ENCODE measurements at places on chromosomes 1 and 21.
A peak's percentile ranks its signal among the peaks of the same experiment; 100 is the strongest.

DNA sequence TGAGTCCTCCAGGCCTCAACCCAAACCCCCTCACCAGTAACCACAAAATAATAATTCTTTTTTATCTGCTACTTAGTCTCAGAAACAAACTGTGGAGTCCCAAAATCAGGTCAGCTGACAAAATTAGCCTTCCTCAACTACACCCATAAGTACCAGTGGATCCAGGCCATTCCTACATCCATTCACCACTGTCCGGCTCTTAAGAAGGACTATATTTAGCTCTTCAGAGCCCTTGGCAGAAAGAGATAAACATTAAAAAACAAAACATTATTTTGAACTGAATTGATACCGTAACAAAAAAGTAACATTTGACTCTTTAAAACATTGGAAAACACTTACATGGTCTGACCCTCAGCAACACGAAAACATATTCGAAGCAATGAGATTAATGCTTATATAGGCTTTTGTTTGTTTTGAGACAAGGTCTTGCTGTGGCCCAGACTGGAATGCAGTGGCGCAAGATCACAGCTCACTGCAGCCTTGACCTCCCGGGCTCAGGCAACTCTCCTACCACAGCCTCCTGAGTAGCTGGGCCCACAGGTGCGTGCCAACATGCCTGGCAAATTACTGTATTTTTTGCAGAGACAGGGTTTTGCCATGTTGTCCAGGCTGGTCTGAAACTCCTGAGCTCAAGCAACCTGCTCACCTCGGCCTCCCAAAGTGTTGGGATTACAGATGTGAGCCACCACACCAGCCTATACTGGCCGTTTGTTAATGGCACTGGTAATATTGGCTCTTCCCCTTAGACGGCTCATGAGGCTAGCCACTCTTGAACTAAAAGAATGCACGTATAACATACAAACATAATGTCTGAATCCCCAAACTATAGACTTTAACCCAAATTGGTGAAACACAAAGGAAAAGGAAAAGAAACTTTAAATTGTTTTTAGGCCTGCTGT lies 330.7 kb downstream of the SMYD3 start:
- DNase-seq, result peak; percentile 65

GRCh38 chr1:67893126-67893495 lies 59.8 kb upstream of the GNG12 start:
- DNase-seq, result no peak

DNA sequence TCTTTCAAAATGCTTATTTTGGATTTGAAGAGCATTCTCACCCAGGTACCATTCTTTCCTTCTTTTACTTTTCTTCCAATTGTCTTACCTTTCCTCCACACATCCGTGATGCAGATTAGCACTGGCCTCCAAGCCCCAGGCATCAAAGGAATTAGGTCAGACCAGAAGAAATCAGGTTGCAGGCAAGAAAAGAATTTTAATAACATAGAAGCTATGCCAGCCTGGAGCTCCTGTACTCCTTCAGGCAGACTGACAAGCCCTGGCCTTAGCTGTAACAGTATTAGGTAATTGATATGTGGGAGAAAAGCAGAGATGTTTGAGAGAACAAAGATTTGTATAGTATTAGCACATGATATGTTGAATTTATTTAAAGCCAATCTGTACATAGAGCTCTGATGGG lies 390.4 kb upstream of the ADGRL2 start:
- DNase-seq, result peak; percentile 88

- DNase-seq, result no peak
Measured at GRCh38 chr1:9151328-9151860, 22.5 kb upstream of the GPR157 start.

DNA sequence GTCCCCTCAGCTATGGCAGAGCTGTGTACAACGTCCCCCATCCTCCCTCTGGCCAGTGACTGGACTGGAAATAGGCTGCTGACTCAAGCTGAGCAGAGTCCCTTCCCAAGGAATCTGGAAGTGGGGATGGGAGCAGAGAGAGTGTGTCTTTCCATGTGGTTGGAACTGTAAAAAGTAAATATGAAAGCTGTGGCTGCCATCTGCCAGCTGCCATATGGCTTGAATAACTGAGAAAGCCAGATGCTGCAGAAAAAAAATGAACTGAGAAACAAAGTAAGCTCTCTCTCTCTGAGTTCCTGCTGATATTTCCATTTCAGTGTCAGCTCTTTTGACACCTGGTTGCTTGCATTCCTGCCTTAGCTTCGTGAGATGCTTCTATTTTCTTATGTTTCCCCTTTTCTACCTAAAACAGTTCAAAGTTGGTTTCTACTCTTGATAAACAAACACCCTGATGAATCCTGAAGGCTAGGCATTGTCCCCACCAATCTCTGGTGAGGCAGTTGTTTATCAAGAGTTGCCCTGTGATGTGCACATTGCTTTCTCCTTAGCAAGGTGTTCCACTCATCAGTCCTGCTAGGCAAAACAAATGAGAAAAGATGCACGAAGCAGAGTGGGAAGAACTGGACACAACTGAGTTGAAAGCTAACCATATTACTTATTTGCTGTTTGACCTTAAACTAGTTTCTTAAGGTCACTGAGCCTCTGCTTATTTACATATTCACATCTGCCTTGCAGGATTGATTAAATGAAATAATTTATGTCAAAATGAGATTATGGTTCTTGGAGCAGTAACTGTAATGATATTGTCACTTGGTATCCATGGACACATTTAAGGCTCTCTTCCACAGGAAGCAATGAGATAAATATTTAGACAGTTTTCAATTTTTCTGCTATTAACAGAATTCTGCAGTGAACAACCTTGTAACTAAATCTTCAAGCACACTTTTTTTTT lies 16.6 kb upstream of the DR1 start:
- DNase-seq, result no peak

- no peak for DNase-seq
Measured at GRCh38 chr21:28872218-28872617, 120.5 kb downstream of the LTN1 start.

- DNase-seq, result peak; percentile 59
Measured at GRCh38 chr1:43760745-43761317, 53.5 kb downstream of the ST3GAL3 start.

GRCh38 chr1:175193527-175193910 lies 943 bp upstream of the KIAA0040 start:
- peak; percentile 68 for DNase-seq

DNA sequence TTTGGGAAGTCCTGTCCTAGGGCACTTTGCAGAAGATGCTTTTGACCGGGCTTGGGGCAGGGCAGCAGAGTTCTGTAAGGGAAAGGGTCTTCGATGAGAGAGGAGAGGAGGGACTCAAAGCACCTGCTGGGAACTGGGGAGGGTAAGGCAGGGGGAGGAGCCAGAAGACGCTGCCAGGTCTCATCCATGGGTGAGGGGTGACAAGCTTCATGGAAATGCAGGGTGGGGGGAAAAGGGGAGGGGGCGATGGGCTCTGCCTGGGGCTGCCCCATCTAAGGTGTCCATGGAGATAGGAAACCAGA lies 20.9 kb upstream of the C2CD2 start:
- DNase-seq, result no peak

DNA sequence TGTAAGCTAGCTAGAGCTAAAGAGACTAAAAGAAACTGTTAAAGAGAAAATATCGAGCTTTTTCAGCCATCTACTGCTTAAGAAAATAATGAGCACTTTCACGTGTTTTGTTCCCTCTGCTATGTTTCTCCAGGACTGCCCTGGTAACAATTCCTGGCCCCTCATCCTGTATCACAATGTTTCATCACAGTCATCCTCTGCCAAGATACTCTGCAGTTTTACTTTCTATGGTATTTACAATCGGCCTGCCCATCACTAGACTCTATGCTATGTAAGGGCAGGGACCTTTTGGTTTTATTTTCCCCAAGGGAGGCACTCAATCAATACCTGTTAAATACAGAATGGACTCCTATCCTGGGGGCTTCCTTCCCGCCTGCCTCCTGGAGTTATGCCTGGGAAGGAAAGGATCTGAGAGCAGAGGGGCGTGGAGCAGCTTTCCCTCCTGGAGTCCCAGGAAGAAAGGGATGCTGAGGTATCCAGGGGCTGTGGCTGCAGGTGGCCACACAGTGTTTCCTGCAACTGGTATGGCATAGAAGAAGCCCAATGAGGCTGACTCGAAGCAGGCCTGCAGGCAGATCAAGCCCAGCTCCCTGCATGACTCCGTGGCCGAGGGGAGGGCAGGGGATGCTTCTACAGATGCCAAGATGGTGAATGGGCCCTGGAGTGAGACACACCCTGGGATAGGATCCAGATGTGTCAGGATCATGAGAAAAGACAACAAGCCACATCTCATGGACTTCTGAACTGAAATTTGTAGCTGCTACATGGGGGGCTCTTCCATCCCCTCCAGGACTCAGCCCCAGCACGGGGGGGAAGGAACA lies 52.9 kb downstream of the MATN1 start:
- no peak for DNase-seq

DNA sequence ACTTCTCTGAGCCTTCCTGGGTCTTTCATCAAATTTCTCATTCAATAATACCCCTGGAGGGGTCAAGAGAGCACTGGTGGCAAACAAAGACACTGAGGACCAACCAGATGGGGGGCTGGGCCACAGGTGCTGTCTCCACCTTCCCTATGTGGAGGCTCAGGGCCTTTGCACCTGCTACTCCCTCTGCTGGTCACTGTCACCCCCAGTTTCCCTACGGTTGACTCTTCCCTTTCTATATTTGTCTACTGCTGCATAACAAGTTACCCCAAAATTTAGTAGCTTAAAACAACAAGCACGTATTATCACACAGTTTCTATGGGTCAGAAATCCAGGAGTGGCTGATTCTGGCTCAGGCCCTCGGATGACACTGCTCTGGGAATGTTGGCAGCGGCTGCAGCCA lies 138.8 kb upstream of the RUNX3 start:
- DNase-seq, result no peak

- DNase-seq, result no peak
Measured at GRCh38 chr1:22712502-22713271, 2.0 kb downstream of the EPHB2 start.

GRCh38 chr1:15154480-15155036 lies 1.0 kb downstream of the TMEM51 start:
- DNase-seq, result peak; percentile 77

DNA sequence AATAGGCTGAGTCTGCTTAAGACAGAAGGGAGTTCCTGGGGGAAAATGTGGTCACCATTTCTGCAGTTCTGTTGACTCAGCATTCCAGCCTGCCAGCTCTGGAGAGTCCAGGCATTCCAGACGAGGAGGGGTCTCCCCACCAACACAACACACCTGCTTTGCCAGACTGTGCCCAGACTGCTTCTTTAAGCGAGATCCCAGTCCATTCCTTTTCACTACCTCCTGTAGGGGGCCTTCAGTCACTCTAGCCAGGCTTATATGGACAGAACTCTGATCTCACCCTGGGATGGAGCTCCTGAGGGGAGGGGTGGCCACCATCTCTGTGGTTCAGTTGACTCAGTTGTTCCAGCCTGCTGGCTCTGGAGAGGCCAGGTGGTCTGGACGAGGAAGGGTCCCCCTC lies 48.5 kb downstream of the UBE2U start:
- DNase-seq, result peak; percentile 64

DNA sequence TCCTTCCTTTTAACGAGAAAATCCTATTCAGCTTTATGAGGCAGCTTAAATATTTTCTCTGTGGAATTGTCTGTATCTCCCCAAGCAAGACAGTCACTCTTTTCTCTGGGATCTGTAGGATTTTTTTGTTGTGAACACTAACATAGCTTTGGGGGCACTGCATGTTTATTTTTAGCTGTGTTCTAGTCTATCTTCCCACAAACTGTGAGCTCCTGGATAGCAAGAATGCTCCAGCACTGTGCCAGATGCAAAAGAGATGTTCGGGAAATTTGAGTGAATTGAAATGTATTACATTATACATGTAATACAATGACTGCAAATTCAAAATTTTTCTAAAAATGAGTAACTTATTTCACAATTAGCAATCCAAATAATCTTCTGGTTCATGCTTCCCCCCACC lies 282.2 kb downstream of the PLPP3 start:
- DNase-seq, result no peak

GRCh38 chr1:202034683-202035462 lies 24.5 kb downstream of the ELF3 start:
- peak; percentile 97 for DNase-seq

DNA sequence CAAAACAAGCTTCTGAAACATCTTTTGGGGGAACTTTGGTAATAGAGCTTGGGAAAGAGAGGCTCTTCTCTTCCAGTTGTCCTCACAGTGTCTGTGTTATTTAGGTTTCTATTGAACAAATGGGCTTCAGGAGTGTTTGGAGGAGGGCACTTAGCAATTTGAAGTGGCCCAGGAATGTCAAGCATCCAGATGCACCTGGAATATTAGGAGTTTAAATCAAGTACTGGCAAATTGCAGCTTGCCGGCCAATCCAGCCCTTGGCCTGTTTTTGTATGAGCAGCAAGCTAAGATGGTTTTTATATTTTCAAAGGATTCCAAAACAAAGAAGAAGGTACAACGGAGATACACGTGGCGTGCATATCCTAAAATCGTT lies 94.7 kb downstream of the CCDC185 start:
- peak; percentile 63 for DNase-seq

DNA sequence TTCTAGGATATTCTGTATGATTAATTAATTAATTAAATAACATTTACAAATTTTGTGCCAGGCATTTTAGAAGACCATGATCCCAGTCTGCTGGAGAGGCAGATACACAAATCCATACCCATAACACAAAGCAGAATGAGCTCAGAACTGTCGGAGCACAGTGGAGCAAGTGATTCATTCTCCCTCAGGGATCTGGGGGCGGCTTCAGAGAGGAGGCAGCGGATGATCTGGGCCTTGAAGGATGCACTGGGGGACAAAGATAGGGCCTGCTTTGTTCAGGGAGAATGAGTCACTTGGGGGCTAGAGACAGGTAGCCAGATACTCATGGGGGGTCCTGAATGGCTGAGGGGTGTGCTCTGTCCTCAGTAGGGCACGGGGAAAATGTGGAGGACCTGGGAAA lies 50.9 kb upstream of the TRABD2B start:
- peak; percentile 80 for DNase-seq

- DNase-seq, result no peak
Measured at GRCh38 chr1:165486663-165487062, 41.7 kb upstream of the RXRG start.

GRCh38 chr1:19730793-19731192 lies 66.1 kb downstream of the HTR6 start:
- DNase-seq, result no peak

- DNase-seq, result no peak
Measured at GRCh38 chr1:159821171-159821867, 5.4 kb upstream of the SLAMF8 start.

- DNase-seq, result no peak
Measured at GRCh38 chr1:205127646-205128045, 5.9 kb upstream of the RBBP5 start.

- DNase-seq, result peak; percentile 15
Measured at GRCh38 chr1:41648230-41648629, 163.7 kb upstream of the EDN2 start.

- peak; percentile 81 for DNase-seq
Measured at GRCh38 chr1:211548321-211549091, 30.5 kb downstream of the SLC30A1 start.

- peak; percentile 9 for DNase-seq
Measured at GRCh38 chr1:24455272-24455671, 39.7 kb downstream of the NIPAL3 start.

- DNase-seq, result no peak
Measured at GRCh38 chr1:243594455-243594854, 255.6 kb downstream of the AKT3 start.

All from islet precursor cell (in vitro differentiated cells).